ENCODE measurements at places on chromosomes 11 and 22.
A peak's percentile ranks its signal among the peaks of the same experiment; 100 is the strongest.

DNA sequence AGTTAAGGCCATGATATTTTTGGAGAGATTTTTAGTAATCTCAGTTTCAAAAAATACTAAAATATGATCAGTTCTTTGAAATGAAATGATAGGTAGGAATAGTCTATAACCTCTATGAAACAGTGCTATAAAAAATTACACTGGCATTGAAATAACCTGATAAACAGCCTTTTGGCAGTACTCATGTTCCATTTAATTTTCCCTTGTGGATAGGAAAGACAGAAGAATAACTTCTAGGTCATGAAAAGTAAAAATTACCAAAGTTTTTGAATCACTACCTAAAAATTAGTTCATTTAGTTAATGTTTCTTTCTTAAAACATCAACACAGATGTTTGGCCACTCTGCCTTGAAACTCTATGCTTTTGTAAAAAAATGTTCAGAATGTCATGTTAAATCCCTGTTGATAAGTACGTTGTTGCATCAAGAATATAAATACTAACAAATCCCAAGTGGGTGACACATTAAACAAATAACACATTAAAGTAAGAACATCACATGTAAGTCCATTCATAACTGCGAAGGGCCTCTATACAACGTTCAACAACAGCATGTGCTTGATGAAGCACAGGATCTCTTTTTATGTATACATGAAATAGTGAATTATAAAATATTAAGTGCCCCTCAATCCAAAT is 290.2 kb downstream of the SWAP70 start:
- no peak for DNase-seq

DNA sequence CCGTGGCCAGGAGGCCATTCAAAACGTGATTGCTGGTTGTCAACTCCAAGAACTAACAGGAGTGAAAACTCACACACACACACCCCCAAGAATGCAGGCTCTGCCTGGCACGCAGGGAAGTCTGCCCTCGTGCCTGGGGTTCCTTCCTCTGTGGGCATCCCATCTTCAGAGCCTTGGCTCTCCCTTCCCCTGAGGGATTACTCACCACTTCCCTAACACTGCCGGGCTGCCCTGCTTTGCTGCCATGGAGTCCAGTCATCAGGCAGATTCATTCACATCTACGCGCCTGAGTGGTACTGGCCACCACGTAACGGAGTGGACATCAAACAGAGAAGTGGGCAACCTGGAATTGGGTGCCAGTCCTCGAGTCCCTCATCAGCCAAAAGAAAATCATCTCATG is 120.7 kb upstream of the TMEM45B start:
- DNase-seq, result no peak

GRCh38 chr11:105937331-105937730 is 84.7 kb downstream of the MSANTD4 start:
- DNase-seq, result no peak

DNA sequence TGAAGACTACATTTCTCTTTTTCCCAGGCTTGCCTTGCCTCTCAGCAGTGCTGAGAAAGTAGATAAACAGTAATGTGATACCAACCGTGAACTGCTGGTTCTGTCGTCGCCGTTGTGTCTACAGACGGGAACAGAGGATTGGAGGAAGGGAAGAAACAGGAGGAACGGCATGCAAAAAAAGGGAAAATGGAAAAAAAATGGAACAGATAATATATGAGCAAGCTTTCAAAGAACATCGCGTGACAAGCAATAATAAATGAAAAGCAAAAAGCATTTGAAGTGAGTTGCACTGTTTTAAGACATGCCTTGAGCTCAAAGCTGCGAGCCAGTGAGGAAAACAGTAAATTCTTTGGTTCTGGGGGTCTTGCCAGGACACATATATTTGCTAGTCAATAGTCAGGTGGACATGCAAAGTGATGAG is 305.9 kb downstream of the CADM1 start:
- no peak for DNase-seq

- no peak for DNase-seq
Observed at GRCh38 chr11:11580012-11580411, 41.8 kb downstream of the GALNT18 start.

- no peak for DNase-seq
Observed at GRCh38 chr11:11567936-11568650, 53.7 kb downstream of the GALNT18 start.

DNA sequence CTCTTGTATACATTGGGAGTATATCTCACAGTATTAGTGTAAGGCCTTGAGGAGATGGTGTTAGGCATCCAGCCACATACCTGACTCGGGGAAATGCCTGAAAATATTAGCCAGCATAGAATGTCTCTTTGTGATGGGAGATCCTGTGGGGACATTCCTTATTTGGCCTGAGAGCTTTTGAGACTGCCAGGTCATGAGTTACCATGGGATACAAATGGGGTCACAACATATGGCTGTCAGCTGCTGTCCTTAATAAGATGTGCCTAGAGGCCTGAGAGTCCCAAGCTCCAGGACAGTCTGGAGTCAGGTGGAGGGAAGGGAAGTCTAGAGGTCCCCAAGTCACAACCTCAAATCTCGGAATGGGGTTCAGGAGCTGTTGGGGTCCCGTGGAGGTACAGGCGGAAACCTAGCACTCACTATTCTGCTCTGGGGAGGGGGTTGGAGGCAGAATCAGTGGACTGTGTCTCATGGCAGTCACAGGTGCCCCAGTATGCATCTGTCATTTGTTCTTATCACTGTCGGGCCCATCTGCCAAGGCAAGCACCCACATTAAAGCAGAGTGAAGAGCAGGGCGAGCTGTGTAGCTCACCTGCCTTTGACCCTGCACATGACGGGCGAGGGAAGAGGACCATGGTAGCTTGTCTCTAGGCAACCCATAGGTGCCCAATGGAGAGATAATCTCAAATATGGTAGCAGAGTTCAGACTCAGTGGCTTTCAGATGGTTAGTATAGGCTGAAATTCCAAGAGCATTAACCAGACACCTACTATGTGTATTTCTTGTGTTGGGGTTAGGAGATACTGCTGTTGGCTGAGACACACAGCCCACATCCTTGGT is 29.9 kb downstream of the KCNQ1OT1 start:
- no peak for DNase-seq

- DNase-seq, result no peak
Observed at GRCh38 chr11:46294365-46295309, 17.2 kb downstream of the CREB3L1 start.

- DNase-seq, result no peak
Observed at GRCh38 chr11:76284161-76284560, 77.9 kb upstream of the WNT11 start.

DNA sequence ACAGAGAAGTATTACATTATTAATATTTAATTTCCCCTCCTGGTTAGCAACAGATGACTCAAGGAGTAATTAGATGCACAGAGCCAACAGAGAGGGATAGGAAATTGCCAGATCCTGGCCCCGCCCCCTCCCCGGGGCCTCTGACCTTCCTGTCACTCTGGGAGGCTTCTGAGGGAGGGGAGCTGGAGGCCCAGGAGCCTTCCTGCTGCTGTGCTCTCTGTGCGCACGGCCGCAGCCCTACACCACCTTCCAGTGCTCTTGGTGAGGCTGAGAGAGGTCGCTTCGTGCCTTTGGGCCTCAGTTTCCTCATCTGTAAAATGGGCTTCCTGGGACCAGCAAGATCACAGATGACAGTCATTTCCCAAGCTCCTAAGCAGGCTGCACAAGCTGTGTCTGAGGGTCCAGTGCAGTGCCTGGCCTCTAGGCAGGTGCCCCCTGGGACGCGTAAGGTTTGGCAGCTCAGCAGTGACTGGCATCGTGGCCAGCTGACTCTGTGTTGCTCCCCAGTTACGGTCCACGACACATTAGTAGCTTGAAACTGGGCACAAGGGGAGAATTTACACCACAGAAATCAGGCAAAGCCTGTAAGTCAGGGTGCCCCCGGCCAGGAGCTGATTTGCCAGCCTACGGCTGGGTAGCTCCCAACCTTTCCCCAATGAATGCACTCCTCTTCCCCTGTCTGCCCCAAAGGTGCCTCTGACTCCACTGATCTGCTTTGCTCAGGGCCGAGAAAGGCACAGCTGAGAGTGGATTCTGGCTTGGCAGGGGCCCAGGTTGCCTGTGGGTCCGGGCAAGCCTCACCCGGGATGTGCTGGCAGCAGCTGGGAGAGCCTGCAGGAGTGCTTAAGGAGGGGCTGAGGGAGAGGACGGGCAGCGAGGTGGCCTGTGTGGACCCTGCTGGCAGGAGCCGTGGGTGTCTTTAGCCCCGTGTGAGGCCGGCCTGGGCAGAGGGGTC is 2.3 kb downstream of the ADORA2A start:
- DNase-seq, result no peak

DNA sequence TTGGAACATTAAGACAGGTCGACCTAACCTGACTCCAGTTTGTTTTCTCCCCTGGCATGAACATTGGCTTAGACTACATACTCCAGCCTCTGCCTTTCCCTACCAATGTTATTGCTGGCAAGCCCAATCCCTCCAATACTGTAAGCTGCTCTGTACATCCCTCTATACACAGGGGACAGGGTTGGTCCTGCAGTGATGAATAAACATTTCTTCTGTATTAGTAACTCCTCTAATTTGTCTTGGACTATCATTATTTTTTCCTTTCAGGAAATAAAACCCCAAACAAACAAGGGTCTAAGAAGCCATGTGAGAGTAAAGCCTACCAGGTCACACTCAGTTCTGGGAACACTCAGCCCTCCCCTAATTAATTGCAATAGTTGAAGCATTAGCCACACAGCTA is 35.1 kb upstream of the FJX1 start:
- no peak for DNase-seq

GRCh38 chr22:46556775-46557174 is 19.4 kb upstream of the CELSR1 start:
- no peak for DNase-seq

DNA sequence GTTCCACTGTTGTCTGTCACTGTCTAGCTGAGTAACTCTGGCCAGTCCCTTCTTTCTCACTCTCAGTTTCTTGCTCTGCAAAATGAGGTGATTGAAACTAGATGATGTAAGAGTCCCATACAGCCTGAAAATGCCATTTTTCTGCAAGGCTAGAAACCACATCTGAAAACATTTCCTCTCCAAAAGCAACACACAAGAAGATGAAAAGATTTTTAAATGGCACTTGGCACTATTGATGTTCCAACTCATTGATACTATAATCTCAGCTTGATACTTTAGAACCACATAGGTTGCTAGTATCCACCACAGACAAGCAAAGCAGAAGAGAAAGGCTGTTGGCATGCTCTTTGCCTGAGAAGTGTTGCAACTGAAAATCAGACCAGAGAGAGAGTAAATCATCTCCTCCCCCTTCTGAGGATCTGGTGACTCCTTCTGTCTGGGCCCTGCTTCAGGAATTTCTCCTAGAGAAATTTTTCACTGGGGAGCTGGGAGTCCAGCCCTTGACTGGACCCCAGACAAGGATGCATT is 1217.9 kb downstream of the LRRC4C start:
- DNase-seq, result no peak

DNA sequence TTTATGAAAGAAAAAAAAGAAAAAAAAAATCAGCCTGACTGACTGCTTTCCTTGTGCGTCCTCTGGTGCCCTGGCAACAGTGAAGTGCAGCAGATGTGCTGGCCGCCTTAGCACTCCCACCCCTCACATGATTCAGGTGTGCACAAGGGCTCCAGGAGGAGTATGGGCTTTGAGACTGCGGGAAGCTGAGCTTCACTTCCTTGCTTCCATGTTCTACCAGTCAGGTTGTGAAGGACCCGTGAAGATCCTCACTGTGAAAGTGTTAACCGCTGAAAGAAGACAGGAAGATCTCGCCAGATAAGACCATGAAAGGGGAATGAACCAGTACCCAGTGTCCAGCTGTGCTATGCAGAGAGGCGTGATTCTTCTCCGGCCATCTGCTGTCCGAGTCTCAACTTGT is 48.2 kb downstream of the HIRA start:
- DNase-seq, result no peak

DNA sequence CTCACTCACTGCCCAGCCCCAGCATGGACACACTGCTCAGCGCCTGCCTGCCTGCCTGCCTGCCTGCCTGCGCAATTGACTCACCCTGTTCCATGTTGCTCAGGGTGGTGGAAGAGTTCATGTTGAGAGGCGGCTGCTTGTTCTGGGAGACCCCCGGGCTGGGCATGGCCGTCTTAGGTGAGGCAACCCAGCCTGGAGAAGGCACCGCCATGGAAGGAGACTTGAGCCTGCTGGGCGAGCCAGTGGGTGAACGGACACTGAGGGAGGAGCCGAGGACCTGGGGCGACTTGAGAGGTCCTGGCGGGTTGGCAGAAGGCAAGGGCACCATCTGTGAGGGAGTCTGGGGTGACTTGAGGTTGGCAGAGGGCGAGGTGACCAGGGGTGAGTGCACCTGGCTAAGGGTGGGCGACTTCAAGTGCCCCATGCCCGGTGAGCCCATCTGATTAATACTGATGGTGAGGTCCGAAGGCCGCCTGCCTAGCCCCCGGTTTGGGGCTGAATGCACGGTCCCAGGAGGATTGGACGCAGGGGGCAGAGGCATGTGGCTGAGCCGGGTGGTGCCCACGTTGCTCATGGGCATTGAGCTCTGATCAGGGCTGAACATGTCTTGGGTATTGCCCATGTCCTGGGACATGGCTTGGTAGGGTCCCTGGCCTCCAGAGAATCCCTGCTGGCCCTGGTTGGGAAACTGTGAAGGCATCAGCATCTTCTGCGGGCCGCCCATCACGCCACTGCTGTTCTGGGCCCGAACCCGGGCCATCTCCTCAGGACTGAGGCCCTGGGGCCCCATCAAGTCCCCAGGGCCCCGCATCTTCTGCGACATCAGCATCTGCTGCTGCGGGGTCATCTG is 17.1 kb downstream of the CXCR5 start:
- DNase-seq, result no peak

DNA sequence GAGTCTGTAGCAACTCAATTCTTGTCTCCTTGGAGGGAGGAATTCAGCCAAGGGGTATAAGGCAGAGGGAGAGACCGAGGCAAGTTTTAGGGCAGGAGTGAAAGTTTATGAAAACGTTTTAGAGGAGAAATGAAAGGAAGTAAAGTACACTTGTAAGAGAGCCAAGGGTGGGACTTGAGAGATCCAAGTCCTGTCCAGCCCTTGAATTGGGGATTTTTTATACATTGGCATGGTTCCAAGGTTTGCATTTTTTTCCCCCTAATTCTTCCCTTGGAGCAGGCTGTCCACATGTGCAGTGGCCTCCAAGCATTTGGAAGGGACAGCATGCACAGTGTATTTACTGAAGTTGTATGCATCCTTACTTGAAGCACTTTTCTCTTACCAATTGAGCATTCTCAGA is 192.1 kb downstream of the LUZP2 start:
- DNase-seq, result no peak

GRCh38 chr22:18033204-18033998 is 9.0 kb upstream of the MICAL3 start:
- DNase-seq, result no peak

- DNase-seq, result peak; percentile 46
Observed at GRCh38 chr11:14454861-14455632, 44.6 kb downstream of the COPB1 start.

DNA sequence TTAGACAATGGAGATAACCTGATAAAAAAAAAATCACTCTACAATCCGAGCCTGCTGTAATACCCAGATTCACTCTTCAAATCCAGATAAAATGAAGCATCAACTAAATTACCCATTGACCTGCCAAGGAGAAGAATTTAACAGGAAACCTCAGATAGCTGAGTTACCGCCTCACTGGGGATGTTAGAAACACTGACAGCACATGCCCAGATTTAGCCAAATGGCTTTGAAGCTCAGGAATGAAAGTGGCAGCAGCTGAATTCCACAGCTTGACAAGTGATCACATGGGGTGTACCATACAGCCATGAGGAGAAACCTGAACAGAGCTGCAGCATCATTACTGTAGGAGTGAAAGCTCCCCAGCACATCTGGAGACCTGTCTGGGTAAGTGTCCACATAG is 807.6 kb downstream of the DLG2 start:
- no peak for DNase-seq

Measured in T-helper 2 cell (primary cell).